ENCODE measurements at places on chromosomes 13 and 19. TPM values are rescaled to one million over a fixed set of nuclear protein-coding genes. Genes with fewer than 3 reads are reported as not detected.

The PBX4 gene
- total RNA-seq: 0.93 TPM

The CYP4F2 gene
- total RNA-seq: not detected

The PNMA8B gene
- total RNA-seq: 3.8 TPM

The IL4I1 gene
- 1.1 TPM for total RNA-seq

The CTXN1 gene
- 5.9 TPM for total RNA-seq

The A1BG gene
- total RNA-seq: 11.7 TPM

The ZNF534 gene
- 0.14 TPM for total RNA-seq

The KLK6 gene
- not detected for total RNA-seq

The SLITRK6 gene
- 0.32 TPM for total RNA-seq

The FAM216B gene
- 0.23 TPM for total RNA-seq

The CAMSAP3 gene
- not detected for total RNA-seq

The FZR1 gene
- 29.5 TPM for total RNA-seq

The ANGPTL4 gene
- 10.4 TPM for total RNA-seq

The TPTE2 gene
- total RNA-seq: not detected

The PEG3 gene
- 9.9 TPM for total RNA-seq

The ZNF98 gene
- total RNA-seq: 3.8 TPM

The NPAS1 gene
- 0.38 TPM for total RNA-seq

Data from posterior vena cava (tissue), 2 donors.